ENCODE measurements at places on chromosomes 16 and 17.

DNA sequence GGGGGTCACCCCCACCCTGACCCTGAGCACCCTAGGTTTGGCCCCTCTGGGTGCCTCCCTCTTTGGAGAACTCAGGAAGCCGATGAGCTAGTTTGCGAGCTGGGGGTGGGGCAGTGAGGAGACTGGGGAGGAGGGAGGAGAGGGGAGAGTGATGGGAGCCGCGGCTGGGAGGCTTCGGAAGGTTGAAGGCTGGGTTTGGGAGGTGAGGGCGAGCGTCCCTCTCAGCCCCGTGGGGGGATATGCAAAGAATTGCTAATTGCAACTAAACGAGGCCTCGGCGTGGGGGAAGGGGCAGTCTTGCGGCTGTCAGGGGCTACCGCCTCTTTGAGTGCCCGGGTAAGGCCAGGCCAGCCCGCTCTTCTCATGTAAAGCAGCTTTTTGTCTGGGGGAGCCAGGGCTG lies 17.6 kb upstream of the FZD2 start:
- DNase-seq = no peak

DNA sequence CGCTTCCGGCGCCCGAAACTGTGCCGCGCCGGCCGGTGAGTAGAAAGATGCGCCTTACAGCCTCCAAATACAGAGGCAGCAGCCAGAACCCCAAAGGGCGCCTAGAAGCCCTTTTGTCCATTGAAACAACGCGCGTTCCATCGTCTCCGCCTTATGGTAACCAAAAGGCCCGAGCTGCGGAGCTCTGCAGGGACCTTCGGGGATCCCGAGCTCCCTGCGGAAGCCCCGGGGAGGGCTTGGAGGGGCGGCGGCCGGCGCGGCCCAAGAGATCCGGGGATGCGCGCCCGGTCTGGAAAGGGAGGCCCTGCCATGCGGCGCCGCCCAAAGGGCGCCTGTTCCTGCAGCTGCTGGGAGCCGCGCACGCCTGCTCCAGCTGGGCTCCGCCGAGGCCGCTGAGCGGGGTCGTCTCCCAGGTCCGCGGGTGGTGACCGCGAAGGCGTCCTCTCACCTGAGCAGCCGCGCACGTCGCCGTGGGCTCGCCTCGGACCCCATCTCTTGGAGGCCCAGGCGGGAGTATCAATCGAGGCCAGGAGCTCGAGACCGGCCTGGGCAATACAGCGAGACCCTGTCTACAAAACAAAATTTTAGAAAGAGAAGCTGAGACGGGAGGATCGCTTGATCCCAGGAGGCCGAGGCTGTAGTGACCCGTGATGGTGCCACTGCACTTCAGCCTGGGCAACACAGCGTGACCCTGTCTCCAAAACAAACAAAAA lies 742 bp upstream of the FBXO31 start:
- DNase-seq = no peak

- DNase-seq = no peak
Measured at GRCh38 chr17:55168958-55169687, 95.6 kb upstream of the HLF start.

DNA sequence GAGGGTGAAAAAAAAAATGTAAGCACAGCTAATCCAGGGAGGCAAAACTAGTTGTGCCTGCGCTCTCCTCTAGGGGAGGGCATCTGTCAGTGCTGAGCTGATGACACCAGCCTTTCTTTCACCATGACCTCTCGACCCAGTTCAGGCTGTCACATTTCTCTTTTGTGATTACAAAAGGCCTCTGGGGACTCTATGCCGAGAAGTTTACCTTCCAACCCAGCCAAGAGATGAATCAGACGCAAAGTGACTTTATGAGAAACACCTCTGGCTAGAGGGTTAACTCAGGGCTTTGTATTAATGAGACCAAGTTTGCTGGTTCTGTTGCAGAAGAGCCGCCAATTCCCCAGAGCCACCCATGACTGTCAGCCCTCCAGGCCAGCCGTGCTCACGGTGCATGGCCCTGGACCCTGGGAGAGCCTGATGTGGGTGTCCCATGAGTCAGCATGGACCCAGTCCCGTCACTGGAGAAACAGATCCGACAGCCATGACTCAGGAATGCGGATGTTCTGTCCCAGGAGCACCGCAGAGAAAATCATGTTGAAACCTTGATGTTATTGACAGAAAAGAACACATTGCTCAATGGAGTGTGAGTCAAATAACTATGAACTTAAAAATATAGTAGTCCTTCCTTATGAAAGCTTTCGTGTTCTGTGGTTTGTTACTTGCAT lies 437.2 kb downstream of the HS3ST3B1 start:
- no peak for DNase-seq

- no peak for DNase-seq
Measured at GRCh38 chr16:89135971-89136765, 35.4 kb upstream of the CDH15 start.
